ENCODE measurements at places on chromosomes 2 and 18.

GRCh38 chr2:19051203-19051831, 307.1 kb downstream of the OSR1 start:
- peak; percentile 41 for DNase-seq

GRCh38 chr2:23092831-23093230, 292.1 kb upstream of the KLHL29 start:
- DNase-seq, result peak; percentile 8

DNA sequence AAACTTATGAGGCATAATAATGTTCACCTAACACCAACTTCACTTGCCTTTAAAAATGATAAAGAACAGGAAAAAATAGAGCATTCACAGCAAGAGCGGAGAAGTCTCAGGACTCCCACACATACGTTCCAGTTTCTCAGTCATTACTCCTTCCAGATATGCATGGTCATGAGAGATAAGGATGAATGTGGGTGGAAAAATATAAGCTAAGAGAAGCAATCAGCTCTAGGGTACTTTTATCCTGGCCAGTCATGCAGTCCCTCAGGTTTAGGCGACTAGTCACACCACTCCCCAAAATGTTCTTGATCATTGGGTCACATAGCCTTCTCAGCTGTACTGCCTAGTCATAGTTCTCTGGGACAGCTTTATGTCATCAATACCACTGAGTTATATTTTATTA, 29.2 kb upstream of the CCDC178 start:
- DNase-seq, result peak; percentile 4

DNA sequence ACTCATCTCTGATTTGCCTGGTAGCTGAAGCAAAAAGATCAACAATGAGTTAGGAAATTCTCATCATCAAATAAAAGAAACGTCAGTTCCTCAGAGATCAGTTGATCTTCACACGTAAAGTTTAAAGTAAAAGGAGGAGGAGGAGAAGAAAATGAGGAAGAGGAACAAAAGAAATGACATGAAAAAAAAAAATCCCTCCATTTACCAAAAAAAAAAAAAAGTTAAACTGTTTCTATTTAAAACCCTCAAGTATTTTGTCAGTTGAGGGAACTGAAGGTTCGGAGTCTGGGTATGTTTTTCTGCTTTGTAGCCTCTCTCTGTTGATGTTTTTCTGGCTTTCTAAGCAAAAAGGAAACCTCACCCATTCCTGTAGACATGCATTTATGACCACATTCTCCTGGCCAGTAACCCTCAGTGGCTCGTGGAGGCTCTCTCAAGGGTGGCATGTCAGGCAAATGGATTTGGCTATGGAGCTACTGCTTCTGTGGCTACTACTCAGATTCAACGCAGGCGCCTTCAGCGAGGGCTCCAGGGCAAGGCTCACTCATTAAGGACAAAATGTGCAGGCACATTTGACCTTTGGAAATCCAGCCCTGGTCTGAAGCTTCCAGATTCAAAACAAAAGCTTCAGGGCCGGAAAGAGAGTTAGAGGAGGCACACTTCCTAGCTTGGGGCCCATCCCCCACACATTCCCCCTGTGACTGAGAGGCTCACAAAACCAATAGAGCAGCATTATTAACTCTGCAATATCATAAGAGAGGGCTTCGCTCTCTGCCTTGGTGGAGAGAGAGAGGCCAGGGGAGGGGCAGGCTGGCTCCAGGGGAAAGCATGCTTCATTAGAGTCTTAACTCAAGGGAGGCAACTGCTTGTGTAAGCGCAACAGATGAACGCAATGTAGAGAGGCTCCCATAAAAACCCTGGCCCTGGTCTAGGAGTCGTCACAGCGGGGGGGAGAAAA, 22.3 kb downstream of the KLF7 start:
- peak; percentile 86 for DNase-seq

GRCh38 chr2:176734868-176735267, 465.6 kb downstream of the MTX2 start:
- DNase-seq, result no peak

DNA sequence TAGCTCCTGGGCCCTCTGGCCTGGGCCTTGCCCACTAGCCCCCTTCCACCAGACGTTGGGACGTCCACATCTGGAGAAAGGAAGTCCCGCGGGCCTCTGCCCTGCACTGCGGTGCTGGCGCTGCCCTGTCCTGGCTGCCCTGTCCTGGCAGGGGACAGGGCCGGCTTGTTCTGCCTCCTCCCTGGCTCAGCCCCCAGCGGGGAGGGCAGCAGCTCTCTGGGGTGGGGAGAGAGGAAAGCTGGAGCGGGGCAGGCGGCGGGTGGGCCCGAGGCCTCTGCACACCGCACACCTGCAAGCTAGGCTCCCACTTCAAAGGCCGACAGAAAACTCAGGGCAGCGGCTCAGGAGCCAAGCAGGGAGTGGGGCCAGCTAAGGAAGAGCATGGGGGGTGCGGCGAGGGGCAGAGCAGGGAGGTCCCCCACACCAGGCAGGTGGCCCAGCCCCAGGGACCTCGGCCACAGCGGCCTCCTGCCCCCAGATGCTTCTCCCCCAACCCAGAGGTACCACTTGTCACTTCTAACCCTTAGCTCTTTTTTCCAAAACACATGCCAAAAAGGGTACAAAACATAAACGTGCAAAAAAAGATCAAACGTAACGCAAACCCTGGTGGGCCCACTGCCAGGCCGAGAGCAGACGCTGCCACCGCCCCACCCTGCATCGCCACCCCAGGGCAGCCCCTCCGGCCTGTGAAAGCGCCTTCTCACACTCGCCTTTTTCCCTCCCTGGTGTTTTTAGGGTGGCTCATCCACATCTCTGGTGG, 13.5 kb downstream of the SNED1 start:
- no peak for DNase-seq

DNA sequence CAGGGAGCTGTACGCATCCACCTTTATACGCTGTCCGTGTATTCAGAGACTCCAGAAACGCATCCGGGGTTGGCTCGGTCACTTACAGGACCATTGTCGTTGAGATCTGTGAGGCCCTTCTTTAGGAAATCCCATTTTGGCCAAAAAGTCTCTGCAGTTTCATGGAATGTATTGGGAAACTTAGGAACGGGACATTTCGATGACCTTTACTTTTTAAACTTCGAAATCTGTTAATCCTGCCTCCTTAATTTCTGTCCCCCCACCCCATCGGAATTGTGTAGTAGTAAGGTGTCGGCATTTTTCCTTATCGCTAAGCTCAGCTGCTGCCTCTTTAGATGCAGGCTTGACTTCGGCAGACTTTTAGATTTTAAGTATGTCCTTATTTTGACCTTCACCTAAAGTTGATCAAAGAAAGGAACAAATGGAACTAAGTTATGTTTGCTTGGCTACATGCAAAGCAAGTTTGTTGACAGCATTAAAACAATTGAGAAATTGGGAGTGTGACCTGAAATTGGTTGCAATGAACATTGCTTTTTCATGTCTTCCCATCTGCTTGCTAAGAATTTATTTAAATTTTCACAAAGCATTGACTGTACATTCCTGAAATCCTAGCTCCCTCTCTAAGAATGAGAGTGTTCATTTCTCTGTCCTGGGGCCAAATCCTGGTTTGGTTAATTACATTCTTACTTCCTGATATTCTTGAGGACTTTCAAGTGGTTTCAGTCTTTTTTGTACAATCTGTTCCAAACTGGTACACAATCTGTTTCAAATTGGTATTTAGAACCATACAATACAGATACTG, 884 bp upstream of the RAPH1 start:
- DNase-seq, result peak; percentile 22

GRCh38 chr2:2877427-2877826, 500.2 kb downstream of the EIPR1 start:
- no peak for DNase-seq

- DNase-seq, result no peak
Observed at GRCh38 chr2:163713534-163714311, 22.1 kb downstream of the FIGN start.
